ENCODE measurements at places on chromosomes 2 and 18.

- DNase-seq: no peak
Measured at GRCh38 chr2:33069894-33070651, 123.3 kb downstream of the LTBP1 start.

- DNase-seq: no peak
Measured at GRCh38 chr2:167318581-167318980, 430.3 kb downstream of the XIRP2 start.

DNA sequence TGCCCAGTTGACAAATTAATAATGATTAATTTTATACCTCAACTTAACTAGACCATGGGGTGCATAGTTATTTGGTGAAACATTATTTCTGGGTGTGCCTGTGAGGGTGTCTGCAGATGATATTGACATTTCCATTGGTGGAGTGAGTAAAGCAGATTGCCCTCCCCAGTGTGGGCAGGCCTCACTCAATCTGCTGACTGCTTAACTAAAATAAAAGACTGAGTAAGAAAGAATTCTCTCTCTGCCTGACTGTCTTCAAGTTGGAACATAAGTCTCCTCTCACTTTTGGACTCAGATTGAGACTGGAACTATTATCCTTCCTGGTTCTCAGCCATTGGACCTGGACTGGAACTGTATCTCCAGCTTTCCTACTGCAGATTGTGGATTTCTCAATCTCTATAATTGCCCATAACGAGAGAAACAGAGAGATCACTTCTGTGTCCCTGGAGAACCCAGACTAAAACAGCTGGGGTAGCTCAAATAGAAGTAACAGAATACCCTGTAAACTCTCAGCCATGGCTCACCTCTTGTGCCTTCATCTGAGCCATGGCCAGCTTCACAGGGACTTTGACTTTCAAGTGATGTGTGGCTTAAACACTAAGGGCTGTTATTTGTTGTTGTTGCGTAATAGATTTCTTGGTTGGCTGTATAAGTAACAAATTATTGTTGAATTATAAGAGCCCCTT, 575.3 kb upstream of the RAB6C start:
- no peak for DNase-seq

- DNase-seq: no peak
Measured at GRCh38 chr2:177397481-177398289, 5.1 kb downstream of the AGPS start.

- DNase-seq: no peak
Measured at GRCh38 chr18:59659508-59660170, 37.6 kb downstream of the CCBE1 start.

DNA sequence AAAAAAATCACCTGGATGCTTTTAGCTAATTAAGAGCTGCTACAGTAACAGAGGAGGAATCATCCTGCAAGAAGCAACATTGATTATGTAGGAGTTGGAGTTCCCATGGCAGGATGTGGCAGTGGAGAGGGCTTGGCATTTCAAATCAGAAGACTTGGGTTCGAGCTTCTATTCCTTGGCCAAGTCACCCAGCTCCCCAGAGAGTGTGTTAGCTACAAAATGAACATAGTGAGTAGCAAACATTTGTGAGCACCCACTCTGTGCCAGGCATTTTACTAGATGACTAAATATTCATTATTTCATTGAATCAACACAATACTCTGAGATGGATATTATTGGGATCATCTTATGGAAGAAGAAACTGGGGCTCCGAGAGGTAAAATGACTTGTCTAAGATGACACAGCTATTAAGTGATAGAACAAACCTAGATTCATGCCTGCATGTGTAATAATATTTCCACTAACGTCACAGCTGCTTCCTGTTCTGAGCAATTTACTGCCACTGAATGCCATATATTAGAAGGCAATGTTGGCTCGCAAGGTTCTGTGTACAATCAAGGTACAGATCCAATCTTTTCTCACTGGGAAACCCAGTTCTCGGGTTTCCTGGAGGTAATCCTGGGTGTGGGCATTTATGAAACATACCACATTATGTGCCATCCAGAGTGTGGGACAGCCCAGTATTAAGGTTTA, 18.0 kb downstream of the NTSR2 start:
- DNase-seq: no peak

Data from Kasumi-1 (cell line).